ENCODE measurements at places on chromosomes 7 and 10.

- no peak overlapping the region for H3K27ac ChIP-seq
- H3K4me1 ChIP-seq: no peaks in the 10 kb centered on the region
- no peak for DNase-seq
- H3K27me3 ChIP-seq: no peaks in the 10 kb centered on the region
- H3K36me3 ChIP-seq: no peaks in the 10 kb centered on the region
Observed at GRCh38 chr7:13226385-13226784, 539.0 kb downstream of the ARL4A start.

- H3K27ac ChIP-seq: no peak overlapping the region
- H3K4me1 ChIP-seq: no peaks in the 10 kb centered on the region
- no peaks in the 10 kb centered on the region for H3K36me3 ChIP-seq
- no peaks in the 10 kb centered on the region for H3K27me3 ChIP-seq
Observed at GRCh38 chr7:95471071-95471470, 14.7 kb upstream of the ASB4 start.

- H3K36me3 ChIP-seq: no peaks in the 10 kb centered on the region
- no peaks in the 10 kb centered on the region for H3K4me1 ChIP-seq
- no peak overlapping the region for H3K27ac ChIP-seq
- H3K4me3 ChIP-seq: no peak overlapping the region
- DNase-seq: no peak
Observed at GRCh38 chr7:51569581-51569980, 253.0 kb upstream of the COBL start.

DNA sequence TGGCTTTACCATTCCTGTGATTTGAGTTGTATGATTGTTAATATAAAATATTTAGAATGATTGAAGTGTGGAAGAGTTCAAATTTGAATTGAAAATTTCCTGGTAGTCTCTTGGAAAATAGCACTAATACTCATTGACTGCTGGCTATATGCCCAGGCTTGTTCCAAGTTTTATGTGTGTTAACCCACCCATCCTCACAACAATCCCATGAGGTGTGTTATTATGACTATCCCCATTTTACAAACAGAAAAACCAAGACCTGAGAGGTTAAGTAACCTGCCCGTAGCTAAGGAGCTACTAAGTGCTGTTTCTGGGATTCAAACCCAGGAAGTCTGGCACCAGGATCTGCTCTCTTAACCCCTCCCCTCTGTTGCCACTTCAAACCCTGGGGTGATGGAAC is 213.9 kb downstream of the CREB5 start:
- no peaks in the 10 kb centered on the region for H3K4me1 ChIP-seq
- no peak overlapping the region for H3K4me3 ChIP-seq
- no peak overlapping the region for H3K27ac ChIP-seq
- H3K27me3 ChIP-seq: no peaks in the 10 kb centered on the region

DNA sequence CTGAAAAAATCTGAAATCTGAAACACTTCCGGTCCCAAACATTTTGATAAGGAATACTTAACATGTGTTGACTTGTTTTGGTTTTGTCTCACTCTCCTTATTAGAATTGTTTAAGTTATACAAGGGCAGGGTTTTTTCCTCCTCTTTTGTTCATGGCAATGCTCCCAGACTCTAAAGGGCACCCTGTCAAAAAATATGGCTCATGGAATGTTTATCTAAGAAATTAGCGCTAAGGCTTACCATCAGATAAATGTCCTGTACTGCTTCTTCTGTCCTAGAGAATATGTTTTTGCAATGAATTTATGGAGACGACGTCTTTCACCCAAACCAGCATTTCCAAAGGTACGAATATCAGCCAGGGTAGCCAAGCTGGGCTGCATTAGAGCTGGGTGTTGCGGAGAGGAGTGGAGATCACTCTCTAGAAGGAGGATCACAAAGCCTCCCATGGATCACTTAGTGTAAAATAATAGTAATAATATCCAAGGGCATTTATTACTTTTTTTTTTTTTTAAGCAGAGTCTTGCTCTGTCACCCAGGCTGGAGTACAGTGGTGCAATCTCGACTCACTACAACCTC is 46.8 kb downstream of the ERLIN1 start:
- H3K36me3 ChIP-seq: no peaks in the 10 kb centered on the region
- no peak overlapping the region for H3K27ac ChIP-seq
- DNase-seq: no peak

DNA sequence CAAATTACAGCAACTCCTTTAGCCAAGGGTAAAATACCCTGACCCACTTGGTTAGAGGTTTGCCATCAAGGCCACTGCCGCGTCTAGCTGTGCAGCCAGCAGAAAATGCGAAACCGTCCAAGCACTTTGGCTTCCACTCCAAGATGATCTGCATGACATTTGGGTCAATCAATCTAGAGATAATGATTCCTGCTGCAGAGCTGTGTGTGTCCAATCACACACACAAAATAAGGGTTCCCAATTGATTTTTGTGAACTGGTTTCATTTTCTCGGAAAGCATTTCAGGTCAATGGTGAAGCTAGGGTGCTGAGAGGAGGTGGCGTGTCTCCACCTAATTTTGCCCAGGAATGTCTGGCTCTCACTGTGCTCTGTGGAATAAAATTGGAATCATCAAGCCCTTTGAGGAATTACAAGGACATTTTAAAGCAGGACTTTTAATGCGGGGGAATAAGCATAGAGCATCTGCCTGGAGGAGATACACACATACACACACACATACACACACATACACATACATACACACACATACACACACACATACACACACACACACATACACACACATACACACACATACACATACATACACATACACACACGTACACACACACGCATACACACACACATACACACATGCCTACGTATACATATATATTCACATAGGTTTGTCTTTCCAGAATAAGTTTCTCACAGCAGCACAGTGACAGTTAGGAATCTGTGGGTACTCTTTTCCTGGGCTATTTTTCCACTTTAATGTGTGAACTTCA is 59.5 kb downstream of the ACADSB start:
- no peak for DNase-seq
- no peaks in the 10 kb centered on the region for H3K36me3 ChIP-seq
- no peaks in the 10 kb centered on the region for H3K4me1 ChIP-seq
- H3K4me3 ChIP-seq: no peak overlapping the region
- H3K27me3 ChIP-seq: no peaks in the 10 kb centered on the region
- no peak overlapping the region for H3K27ac ChIP-seq

DNA sequence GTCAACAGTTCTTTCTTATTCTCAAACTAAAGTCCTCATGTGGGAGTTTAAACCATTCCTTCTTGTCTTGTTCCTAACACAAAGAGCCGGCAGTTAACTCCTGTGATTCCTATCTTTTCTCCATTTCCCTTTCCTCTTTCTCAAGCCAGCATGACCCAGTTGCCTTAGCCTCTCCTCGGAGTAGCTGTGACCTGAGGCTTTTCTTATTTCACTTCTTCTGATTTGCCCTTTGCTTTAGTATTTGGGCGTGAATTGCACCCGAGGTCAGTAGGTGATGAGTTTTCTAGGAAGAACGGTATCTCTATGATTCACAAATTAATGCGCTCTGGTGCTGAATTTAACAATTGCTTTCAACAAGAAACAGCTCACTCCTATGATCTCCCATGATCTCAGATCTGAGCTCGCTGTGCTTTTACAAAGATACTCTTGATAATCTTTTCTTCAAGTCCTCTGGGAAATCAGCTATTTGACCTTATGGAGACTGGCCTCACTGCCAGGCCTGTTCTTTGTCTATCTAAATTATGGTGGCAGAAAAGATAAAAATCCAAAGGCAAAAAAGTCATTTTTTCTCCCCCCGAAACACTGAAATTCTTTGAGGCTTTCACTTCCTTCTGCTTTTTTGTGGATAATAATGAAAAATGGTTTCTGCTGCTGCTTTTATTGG is 184.6 kb downstream of the JCAD start:
- no peaks in the 10 kb centered on the region for H3K4me1 ChIP-seq
- H3K27ac ChIP-seq: peak overlapping the region; percentile 23
- H3K4me3 ChIP-seq: no peak overlapping the region
- no peaks in the 10 kb centered on the region for H3K36me3 ChIP-seq

- no peaks in the 10 kb centered on the region for H3K27me3 ChIP-seq
- no peak overlapping the region for H3K4me3 ChIP-seq
- DNase-seq: no peak
- H3K36me3 ChIP-seq: no peaks in the 10 kb centered on the region
- H3K4me1 ChIP-seq: no peaks in the 10 kb centered on the region
Observed at GRCh38 chr10:124212702-124213101, 119.3 kb upstream of the CHST15 start.

- H3K27me3 ChIP-seq: no peaks in the 10 kb centered on the region
- H3K36me3 ChIP-seq: no peaks in the 10 kb centered on the region
- H3K27ac ChIP-seq: no peak overlapping the region
- no peak overlapping the region for H3K4me3 ChIP-seq
- peaks cover 10% of the 10 kb centered on the region for H3K4me1 ChIP-seq
Observed at GRCh38 chr10:33506838-33507661, 172.6 kb upstream of the NRP1 start.

DNA sequence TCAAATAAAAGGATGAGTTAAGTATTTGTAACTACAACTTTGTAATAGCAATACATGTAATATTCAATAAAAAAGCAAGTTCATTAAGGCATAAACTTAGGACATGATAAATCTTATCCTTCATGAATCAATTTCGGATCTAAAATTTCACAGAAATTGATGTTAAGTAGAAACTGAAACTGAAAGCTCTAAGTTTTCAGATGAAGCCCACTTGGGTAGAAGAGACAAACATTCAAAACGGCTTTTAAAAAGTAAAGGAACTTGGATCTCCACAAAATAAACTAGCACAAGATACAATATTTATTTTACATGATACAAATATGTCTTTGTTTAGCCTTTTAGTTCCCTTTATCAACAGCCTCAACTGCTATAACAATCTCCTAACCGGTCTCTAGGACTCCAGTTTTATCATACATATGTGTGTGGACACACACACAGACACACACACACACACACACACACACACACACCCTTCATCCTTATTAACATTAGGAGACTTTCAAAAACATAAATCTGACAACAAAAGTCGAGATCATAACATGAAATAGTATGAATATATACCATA is 83.7 kb downstream of the USP6NL start:
- H3K27ac ChIP-seq: peak overlapping the region; percentile 20
- peak overlapping the region; percentile 44 for H3K4me3 ChIP-seq
- H3K27me3 ChIP-seq: no peaks in the 10 kb centered on the region
- no peaks in the 10 kb centered on the region for H3K36me3 ChIP-seq

DNA sequence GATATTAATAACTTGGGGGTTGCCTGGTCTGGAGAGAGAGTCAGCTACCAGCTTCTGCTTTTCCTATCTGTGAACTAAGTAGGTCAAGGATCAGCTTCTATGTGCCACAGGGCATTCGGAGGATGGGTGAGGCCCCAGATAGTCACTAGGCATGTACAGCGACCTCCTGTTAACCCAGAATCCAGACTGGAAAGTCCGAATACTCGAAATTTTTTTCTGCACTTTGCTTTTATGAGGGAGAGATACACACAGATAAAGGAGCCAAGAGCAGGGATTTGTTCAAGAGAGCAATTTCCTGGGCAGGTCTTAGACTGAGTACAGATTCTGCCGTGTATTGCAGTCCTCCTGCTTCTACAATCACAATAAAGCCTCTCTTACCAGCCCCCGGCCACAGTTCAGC is 54.2 kb downstream of the EMX2 start:
- H3K36me3 ChIP-seq: no peaks in the 10 kb centered on the region
- no peak overlapping the region for H3K27ac ChIP-seq
- H3K27me3 ChIP-seq: no peaks in the 10 kb centered on the region
- H3K4me1 ChIP-seq: no peaks in the 10 kb centered on the region
- no peak overlapping the region for H3K4me3 ChIP-seq

- peaks cover 43% of the 10 kb centered on the region for H3K4me1 ChIP-seq
- no peaks in the 10 kb centered on the region for H3K36me3 ChIP-seq
- H3K4me3 ChIP-seq: peak overlapping the region; percentile 92
- peak overlapping the region; percentile 96 for H3K27ac ChIP-seq
Observed at GRCh38 chr7:35695473-35695850, 527 bp upstream of the HERPUD2 start.

GRCh38 chr10:101322266-101323108 is 31.5 kb upstream of the BTRC start:
- H3K4me1 ChIP-seq: no peaks in the 10 kb centered on the region
- peaks cover 6% of the 10 kb centered on the region for H3K27me3 ChIP-seq
- H3K36me3 ChIP-seq: no peaks in the 10 kb centered on the region
- DNase-seq: no peak
- H3K27ac ChIP-seq: no peak overlapping the region
